ENCODE measurements at places on chromosomes 5 and 9.

GRCh38 chr5:147200004-147200403, 34.8 kb upstream of the STK32A start:
- no peak for DNase-seq

DNA sequence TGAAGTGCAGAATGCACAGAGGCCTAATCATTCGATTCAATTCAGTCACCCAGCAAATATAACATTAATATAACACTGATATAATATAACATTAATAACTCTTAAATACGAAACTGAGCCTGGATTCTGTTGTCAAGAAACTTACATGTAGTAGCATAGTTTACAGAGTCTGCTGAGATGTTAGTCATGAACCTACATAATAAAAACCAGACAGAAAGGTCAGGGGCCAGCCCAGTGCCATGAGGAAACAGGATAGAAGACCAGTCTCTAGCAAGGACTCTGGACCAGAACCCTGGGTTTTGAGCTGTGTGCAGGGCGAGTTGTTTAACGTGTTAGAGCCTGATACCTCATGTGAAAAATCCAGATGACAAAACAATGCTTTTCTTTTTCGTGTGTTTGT, 234.7 kb downstream of the NR2F1-AS1 start:
- DNase-seq, result no peak

- no peak for DNase-seq
Measured at GRCh38 chr9:73906671-73907070, 590.5 kb upstream of the RORB start.

DNA sequence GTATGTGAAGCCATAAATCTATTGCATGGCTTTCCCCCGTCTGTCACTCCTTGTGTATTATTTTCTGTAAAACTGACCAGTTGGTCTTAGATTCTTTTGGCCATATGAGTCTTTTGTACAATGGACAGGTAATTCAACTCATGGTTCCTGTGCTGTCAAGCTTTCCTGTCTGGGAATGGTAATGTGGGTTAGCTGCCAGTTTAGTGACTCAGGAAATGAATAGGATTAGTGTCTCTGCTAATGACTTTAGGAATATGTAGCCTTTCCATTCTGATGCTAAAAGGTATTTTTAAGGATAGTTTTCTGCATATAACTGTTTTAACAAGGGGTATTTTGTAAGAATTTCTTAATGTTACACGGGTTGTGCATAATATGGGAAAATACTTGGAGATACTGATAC, 182.7 kb downstream of the PBX3 start:
- DNase-seq, result no peak

GRCh38 chr5:122996091-122996490, 40.4 kb downstream of the PPIC start:
- no peak for DNase-seq

- DNase-seq, result no peak
Measured at GRCh38 chr5:132266031-132266835, 8.7 kb downstream of the PDLIM4 start.
